ENCODE measurements at places on chromosomes 1 and 21.

- DNase-seq, result no peak
These were observed 67.3 kb downstream of the PLPPR4 start for GRCh38 chr1:99331636-99332035.

- no peak for DNase-seq
These were observed 38.2 kb upstream of the TARDBP start for GRCh38 chr1:10973956-10974881.

DNA sequence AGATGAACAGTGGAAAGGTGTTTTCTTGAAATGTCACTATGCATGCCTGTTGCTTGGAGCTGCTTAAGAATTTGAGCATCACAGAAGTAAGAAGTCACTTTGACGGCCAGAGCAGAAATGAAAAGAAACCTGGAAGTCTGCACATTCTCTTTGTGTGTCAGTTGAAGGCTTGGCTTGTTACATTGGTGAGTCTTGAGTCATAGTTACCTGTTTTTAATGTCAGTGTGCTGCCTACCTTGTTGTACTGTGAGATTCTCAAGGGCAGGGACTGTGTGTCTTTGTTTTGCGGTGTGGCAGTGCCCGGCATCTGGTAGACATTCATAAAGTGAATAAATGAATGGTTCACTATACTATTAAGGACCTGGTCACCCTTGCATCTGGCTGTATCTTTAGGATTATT is 9.9 kb downstream of the OTUD3 start:
- no peak for DNase-seq

DNA sequence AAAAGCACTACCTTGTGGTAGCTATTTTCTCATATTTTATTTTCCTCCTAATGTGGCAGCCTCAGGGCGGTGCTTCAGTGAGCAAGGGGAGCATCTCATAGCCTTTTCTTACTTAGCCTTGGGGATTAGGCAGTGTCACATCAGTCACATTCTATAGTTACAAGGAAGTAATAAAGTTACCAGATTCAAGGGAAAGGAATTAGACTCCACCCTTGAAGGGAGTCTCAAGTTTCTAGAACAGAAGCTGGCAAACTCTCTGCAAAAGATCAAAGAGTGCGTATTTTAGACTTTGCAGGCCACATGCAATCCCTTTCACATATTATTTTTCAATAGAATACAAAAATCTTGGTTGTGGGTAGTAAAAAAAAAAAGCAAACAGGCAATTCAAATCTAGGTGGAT is 350.4 kb downstream of the AMY1C start:
- DNase-seq, result no peak

DNA sequence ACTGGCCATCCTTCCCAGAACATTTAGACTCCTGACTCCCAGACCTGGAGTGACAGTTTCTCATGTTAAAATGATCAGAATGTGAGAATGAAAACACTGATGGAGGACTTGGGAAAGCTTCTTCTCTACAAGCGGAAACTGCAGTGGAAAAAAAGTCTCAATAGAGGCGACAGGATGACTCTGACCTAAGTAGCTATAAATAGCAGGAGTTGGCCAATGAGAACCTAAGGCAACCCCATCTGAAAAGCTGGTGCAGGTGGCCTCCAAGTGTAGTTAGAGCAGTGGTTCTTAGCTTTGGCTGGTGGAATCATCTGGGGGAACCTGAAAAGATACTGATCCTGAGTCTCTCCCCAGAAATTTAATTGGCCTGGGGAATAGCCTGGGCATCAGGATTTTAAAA is 44.2 kb upstream of the EXOSC10 start:
- DNase-seq, result no peak

- peak; percentile 73 for DNase-seq
These were observed 25.6 kb upstream of the NFIA start for GRCh38 chr1:61056573-61057439.

GRCh38 chr1:75234562-75234961 is 100.4 kb downstream of the LHX8 start:
- no peak for DNase-seq

- DNase-seq, result no peak
These were observed 32.3 kb upstream of the DIPK1A start for GRCh38 chr1:92993581-92993980.

- DNase-seq, result no peak
These were observed 36.9 kb upstream of the BACH1 start for GRCh38 chr21:29261555-29262540.

DNA sequence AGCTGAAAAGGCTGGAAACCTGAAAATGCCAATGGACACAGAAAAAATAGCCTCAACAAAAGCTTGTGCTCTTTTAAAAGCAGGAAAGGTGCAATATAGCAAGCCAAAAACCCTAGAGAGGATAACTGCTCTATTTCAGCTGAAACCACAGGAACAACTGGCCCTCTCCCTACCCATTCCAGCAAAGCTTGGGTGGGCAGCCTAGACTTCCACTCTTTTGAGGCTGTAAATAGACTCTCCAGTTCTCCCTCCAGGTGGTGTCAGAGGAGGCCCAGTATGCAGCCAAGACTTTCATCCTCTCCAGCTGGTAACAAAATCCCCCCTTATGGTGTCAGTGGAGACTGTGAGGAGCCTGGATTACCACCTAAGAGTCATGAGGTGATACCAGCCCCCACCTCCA is 206.9 kb upstream of the PLD5 start:
- no peak for DNase-seq
